ENCODE measurements at places on chromosomes 4 and X.

DNA sequence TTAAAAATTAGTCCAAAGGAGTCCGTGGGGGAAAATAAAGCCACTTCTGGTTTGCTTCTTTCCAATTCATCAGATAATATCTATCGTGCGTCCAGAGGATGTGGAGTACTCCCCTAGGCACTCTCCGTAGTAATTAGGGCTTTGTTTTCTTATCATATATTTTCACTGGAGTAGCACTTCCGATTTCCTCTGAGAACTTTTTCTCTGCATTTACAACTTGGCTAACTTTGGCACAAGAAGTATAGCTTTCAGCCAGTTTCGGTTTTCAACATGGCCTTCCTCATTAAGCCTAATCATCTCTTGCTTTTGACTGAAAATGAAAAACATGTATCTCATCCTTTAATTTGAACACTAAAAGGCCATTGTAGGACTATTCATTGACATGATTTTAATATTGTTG lies 80.5 kb downstream of the CASP3 start:
- no peak for DNase-seq

DNA sequence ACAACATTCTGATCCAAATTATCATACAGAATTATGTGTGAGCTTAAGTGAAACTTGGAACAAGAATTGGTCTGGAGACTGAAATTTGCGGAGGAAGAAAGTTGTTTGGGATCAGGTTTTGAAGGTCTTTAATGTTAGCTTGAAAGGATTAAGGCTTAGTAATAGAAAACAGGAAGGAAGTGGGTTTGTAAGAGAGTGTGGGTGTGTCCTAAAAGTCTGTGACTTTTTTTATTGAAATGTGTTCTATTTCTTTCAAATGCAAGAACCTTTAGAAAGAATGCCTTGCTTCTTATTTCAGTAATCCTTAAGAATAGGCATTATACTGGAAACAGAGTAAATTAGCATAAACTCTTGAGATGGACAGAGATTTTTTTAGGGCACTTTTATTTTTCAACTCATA lies 198.0 kb downstream of the GALNTL6 start:
- no peak for DNase-seq

- no peak for DNase-seq
Measured at GRCh38 chr4:31375936-31376335, 655.8 kb downstream of the PCDH7 start.

- no peak for DNase-seq
Measured at GRCh38 chr4:118967393-118967792, 78.7 kb downstream of the SYNPO2 start.

DNA sequence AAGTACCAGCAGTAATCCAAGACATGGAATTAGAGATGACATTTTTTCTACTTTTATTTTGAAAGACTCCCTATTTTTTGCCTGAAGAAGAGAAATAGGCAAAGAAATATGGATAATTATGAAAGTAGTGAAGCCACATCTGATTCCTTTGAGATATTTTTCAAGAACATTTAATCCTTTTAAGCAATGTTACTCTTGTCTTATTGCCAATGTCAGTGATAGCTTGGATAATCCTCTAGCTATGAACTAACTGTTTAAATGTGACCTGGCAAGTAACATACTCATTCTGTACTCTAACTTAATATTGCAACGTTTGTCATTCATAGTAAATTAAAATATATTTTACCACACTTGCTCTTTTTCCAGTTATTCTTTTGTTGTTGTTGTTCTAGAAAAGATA lies 181.3 kb downstream of the VEGFC start:
- DNase-seq: no peak

GRCh38 chrX:145099204-145099603 lies 148.1 kb upstream of the SPANXN1 start:
- DNase-seq: no peak

Measured in NCI-H1105 (cell line).